ENCODE measurements at places on chromosomes 3 and 15.
A peak's percentile ranks its signal among the peaks of the same experiment; 100 is the strongest.

GRCh38 chr15:75565062-75565970 lies 13.8 kb downstream of the PTPN9 start:
- no peak for DNase-seq

DNA sequence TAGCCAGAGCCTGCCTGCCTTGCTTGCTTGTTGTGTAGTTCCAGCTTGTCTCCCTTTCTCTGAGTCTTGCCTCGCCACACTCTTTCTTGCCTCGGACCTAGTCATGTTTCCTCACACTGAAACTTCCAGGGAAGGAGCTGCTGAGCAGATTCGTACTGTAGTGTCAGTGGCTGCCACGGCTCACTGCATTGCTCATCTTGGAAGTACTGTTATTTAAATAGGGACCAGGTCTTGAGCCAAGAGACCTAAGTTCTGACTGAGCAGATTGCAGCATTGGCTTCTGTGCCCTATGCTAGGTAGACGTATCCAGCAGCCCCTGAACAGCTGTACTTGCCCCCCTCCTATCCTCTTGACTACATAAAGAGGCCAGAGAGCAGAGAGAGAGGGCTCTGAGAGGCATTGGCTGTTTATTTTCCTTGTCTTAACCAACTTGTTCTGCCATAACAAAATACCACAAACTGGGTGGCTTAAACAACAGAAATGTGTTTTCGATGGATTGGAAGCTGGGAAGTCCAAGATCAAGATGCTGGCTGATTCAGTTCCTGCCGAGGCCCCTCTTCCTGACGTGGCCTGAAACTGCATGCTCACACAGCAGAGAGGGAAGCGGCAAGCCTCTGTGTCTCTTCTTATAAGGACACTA lies 5.8 kb upstream of the RARRES1 start:
- DNase-seq, result no peak

DNA sequence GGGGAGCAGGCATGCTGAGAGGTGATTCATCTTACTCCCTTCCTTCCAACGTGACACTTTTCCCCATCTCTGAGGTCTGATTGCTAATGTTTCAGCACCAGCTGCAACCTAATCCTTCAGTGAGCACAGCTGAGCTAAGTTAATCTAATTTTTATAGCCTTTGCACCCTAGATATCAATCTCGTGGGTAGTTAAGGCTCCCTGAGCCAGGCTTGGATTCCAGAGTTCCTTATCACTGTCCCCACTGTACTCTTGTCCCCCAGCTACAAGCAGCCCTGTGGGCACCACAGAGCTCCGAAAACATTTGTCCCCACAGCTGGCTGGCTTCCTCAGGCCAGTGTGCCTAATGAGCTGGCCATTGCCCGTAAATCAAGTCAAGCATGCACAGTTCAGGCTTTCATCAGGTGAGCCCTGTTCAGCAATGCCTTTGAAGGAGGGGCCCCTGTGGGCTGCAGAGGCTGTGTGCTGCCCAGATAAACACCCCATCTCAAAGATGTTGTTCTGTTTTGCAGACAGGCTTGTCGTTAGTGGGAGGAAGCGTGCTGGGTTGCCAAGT lies 376.9 kb upstream of the RASGRP1 start:
- no peak for DNase-seq

GRCh38 chr3:126746395-126747177 lies 42.5 kb downstream of the CHCHD6 start:
- peak; percentile 47 for DNase-seq

DNA sequence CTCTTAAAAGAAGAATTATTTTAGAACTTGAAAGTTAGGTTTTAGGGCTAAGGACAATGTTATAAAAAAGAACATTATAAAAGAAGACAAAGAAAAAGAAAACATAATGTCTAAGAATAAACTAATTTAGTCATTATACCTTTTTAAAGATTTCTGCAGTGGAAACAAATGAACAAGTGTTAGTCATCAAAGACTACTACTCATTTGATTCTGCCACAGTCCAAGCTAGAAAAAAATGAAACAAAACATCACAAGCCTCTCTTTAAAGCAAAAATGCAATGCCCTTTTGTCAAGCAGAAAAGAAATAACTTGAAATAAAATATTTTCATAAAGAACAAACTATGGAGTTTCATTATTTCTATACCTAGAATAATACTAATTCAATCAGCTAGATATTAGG lies 102.0 kb downstream of the TBC1D5 start:
- no peak for DNase-seq

DNA sequence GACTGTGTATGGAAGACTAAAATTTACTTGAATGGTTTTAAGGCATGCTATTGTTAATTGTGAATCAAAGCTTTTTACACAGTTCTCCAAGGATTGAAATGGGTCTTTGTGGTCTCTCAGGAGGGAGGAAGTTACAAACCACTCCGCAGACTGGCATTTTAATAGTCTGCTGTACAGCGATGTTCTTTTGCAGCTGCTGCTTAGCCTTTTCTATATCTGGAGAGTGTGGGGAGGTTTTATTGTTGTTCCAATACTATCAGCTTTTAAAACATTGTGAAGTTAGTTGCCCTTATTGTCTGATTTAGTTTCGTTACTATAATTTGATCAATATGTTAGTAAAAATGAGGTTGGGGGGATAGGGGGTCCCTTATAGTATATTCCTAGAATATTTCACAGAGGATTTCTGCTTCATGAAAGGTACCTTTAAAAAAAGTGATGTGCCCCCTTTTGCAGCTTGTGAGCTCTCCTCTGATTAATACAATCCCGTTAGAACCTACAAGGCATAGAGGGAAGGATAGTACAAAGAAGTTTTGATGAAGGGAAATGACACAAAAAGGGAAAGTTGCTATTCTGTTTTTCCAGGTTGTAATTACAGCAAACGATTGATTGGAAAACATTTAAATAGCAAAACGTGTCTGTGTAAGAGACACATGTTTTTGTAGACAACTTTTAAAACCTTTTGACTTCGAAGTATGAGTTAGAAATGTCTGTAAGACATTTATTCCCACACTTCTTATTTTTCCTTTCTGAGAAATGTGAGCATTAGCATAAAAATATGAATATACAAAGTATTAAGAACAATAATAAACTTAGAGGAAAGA lies 158.3 kb upstream of the CGNL1 start:
- DNase-seq, result peak; percentile 8

GRCh38 chr3:102532901-102533300 lies 98.1 kb downstream of the ZPLD1 start:
- no peak for DNase-seq

GRCh38 chr3:126554560-126555525 lies 3.9 kb downstream of the C3orf22 start:
- no peak for DNase-seq

DNA sequence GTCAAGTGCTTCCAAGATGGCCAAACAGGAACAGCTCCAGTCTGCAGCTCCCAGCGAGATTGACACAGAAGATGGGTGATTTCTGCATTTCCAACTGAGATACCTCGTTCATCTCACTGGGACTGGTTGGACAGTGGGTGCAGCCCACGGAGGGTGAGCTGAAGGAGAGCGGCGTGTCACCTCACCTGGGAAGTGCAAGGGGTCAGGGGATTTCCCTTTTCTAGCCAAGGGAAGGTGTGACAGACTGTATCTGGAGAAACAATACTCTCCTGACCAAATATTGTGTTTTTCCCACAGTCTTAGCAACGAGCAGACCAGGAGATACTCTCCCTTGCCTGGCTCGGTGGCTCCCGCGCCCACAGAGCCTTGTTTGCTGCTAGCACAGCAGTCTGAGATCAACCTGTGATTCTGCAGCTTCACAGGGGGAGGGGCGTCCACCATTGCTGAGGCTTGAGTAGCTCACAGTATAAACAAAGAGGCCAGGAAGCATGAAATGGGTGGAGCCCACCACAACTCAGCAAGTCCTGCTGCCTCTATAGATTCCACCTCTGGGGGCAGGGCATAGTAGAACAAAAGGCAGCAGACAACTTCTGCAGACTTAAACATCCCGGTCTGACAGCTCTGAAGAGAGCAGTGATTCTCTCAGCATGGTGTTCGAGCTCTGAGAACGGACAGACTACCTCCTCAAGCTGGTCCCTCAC lies 293.5 kb upstream of the SUCLG2 start:
- DNase-seq, result no peak

- no peak for DNase-seq
Measured at GRCh38 chr3:42631620-42632019, 21.9 kb upstream of the ZBTB47 start.

GRCh38 chr3:30628205-30628900 lies 22.0 kb downstream of the TGFBR2 start:
- DNase-seq, result no peak

DNA sequence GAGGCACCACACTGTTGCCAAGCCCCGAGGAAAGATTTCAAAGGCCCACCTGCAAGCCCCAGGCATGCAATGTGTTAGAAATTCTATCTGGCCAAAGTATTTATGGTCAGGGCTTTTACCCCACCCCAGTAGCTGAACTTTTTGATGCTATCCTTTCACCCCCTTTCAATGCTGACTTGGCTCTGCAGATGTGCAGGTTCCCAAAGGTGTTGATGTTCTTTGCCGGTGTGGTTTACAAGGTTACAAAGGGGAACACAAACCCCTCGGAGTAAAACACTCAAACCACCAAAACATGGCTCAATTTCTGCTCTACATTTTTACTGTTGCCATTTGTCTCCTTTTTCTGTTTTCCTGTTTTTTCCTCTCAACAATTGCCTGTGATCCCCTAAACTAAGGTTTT lies 145.4 kb upstream of the BNIP2 start:
- DNase-seq, result no peak

- no peak for DNase-seq
Measured at GRCh38 chr15:74396445-74397238, 29.2 kb upstream of the CYP11A1 start.

DNA sequence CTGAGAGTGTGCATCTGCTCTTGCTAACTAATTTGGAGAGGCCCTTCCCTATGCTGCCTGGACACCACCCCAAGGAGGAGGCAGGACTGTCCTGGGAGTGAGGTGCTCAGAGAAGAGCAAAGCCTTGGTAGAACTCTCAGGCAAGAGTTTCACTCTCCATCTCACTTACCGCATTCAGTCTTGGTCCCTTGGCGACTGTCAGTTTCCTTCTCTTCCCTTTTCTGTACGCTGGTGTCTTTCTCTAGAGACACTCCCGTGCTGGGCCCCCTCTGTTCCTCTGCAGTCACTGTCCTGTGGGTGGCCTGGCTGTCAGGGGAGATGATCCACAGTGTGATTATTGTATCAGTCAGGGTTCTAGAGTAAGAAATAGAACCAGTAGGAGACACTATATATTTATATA lies 44.0 kb downstream of the IDH2 start:
- no peak for DNase-seq

DNA sequence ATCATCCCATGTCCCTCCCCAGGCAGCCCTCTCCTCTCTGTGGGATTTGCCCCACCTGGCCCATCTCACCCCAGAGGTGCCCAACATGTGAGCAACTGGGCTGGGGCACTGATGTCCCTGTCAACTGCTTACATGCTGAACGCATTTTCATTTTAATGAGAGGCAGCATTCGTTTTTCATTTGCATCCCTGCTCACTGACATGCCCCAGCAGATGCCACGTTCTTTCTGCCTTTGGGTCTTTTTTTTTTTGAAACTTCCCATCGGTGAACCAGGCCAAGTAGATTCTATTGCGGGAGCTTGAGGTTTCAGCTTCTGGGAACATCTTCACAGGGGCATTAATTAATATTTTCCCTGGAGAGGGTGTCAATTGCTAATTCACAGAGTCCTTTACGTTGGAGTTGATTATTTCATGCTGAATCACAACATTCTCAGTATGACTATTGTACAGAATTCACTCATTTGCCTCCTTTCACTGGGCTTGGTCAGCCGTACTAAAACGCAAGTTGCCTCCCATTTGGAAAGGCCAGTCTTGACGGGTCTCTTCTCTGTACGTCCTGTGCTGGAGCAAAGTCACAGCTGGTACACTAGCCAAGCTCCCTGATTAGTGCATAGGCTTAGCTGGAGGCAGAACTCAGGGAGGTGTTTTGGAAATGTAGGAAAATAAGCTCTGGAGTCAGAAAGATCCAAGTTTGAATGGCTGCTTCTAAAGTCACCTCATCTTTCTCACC lies 69.8 kb downstream of the CHRNA7 start:
- DNase-seq, result no peak

DNA sequence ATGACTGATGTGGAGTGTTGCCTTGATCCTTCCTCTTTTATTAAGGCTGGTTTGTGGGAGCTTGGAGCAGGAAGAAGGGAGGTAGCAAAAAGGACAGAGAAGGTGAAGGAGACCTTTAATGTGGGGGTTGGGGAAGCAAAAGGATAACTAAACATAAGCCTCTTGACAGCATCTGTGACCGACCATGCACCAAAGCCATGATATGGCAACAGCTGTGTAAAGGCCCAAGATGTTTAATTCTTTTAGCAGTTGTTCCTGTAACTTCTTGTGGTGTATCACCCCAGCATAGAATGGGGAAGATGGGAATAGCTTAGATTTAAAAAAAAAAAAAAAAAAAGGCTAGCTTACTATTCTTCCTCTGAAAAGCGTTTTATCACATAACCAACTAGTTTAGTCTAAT lies 194.7 kb downstream of the KLHL25 start:
- no peak for DNase-seq

DNA sequence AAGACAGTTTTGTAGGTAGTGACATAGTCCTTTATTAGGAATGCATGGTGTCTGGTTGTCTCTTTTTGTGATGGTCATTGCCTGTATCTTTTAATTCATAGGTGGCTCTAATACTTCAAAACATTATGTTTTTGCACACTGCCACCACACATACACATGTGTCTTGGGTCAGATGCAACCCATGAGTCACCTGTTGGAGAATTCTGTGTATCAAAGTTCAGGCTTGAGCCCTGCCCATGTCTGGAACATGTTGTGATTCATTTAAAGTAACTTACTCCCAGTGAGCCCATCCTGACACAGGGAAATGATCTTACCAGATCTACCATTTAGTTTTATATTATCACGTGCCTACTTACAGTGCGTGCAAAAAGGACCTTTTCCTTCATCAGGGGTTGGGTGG lies 142.7 kb downstream of the GHSR start:
- DNase-seq, result no peak

GRCh38 chr3:21750831-21751391 lies at the start of gene ZNF385D:
Gene ZNF385D (minus strand): TSS chr3:21751210. CDS start chr3:21750916, 294 bp downstream.
- DNase-seq, result no peak

DNA sequence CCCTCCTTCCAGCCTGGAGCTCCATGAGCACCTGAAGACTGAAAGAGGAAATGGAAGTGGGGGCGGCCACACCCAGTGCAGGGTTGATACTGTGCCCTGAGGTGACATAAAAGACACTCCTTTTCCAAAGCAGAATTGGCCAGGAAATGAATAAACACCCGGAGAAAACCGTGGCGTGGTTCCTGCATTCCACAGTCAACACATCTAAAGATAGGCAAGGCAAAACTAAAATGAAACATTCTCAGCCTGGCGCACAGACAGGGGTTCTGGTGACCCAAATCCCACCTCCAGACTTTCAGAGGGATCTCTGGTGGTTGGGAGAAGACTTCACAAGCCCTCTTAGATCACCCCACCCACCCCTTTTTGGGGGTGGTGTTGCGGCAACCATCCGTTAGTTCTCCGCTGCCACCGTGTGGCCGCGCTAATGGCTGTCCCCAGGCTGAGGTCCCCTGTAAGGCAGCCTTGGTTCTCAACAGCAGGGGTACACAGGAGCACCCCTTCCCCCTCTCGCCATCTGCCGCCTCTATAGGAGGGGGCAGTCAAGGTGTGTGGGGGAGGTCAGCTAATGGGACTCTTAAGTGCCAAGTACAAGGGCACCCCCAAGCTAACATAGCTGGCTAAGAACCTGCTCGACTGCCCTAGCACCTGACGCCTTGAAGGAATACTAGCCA lies 2.5 kb upstream of the MST1R start:
- peak; percentile 73 for DNase-seq
